ENCODE measurements at places on chromosomes 6 and 20.

GRCh38 chr20:35319871-35320197 lies 27.6 kb upstream of the FAM83C start:
- DNase-seq = no peak

GRCh38 chr6:108895571-108895970 lies 47.3 kb downstream of the ARMC2 start:
- no peak for DNase-seq

DNA sequence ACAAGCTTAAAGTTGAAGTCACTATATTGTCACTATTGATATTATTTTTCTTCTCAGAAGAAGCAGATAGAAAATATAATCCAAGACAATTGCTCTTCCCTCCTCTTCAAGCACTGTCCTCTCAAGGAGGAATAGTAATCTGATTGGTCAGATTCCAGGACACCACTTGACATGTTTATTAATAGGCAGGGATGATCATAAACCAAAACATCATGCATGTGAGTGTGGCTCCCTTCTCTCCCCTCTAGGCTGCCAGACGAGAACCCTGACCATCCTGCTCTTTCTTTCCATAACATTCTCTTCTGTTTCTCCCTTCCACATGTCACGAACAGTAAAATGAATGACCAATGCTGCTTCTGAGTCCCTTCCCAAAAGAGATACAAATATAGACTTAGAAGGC lies 7.5 kb downstream of the ATG5 start:
- DNase-seq = no peak

DNA sequence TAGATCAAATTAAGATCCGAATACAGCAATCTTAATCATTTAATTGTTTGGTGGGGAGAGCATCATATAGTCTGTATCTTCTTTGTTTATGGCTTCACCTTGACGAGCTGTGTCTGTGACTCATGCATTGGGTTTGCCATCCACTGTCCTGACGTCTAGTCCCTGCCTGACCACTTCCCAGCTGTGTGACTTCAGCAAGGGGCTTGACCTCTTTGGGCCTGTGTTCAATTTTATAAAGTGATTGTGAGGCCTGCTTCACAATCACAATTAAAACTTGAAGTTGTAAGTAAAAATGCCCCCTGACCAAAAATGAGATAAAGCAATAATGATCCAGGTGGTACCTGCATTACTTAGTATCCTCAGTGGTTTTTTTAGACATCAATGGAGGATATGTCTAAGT lies 209.2 kb downstream of the ZNF217 start:
- DNase-seq = no peak

DNA sequence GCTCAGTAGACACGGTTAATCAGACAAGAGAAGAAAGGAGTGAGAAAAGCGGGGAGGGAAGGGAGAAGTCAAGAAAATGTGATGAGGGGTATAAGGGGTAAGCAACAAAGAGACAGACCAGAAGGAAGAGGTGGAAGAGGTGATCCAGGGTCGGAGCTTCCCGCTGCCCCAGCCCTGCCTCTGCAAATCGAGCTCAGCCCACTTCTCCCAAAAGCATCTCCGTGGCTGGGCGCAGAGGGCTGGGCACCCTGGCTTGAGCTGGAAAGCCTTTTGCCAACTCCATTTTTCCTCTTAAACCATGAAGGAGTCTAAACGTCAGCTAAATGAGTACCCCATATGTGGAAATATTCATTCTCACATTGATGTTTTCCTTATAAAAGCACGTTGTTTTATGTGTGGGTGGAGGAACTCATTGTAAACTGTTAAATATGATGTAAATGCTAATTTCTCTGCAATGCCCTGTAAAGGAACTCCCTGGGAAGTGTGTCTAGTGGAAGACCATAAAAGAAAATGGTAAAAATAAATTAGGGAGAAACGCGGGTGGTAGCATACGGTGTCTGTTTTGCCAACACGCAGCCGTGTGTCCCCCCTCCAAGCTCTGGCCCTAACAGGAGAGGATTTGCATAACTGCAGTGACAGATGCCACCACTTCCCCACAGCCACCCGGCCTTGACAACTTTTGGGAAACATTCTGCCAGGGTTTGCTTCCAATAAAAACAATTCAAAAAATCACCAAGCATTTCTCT lies 55.2 kb upstream of the MAFB start:
- DNase-seq = no peak

- no peak for DNase-seq
These were observed 597.5 kb upstream of the JAG1 start for GRCh38 chr20:11271319-11271718.

DNA sequence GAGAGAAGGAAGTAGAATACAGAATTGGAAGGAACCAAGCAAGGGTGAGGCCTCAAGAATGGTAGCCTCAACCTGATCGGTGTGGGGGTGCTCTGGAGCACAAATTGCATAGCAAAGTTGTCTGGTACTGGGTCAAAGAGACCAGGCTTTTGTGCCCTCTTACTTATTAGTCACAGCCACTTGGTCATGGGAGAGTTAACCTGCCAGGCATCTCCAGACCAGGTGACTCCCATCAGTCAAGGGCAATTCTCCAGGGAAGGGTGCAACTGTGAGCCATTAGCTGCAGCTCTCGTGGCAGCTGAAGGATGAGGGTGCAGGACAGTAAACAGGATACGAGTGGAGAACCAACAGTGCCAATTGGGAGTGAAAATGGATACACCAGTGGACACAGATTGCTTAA lies 47.7 kb upstream of the PLCB4 start:
- no peak for DNase-seq

- no peak for DNase-seq
These were observed 94.2 kb upstream of the MYL9 start for GRCh38 chr20:36447101-36447500.

- DNase-seq = no peak
These were observed 16.0 kb downstream of the DOP1A start for GRCh38 chr6:83083476-83083875.

DNA sequence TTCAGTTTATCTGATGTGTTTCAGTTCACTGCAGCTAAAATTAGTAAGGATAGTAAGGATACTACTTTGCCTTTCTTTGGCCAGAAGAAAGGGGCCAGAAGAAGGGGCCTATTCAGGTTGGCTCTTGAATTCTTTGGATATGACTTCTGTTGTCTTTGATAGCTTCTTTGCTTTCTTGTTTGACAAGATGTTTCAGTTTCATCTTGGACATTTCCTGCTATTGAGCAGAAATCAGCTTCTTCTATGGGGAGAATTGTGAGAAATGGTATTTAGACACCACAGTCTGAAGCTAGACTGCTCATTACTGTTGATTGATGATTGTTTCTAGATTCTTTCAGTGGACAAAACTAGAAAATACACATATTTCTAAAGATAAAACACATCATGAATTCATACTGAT lies 23.2 kb downstream of the L3MBTL3 start:
- DNase-seq = no peak

- no peak for DNase-seq
These were observed 32.9 kb upstream of the ID1 start for GRCh38 chr20:31572042-31572700.

- no peak for DNase-seq
These were observed 99.3 kb upstream of the BEND3 start for GRCh38 chr6:107214655-107215054.

DNA sequence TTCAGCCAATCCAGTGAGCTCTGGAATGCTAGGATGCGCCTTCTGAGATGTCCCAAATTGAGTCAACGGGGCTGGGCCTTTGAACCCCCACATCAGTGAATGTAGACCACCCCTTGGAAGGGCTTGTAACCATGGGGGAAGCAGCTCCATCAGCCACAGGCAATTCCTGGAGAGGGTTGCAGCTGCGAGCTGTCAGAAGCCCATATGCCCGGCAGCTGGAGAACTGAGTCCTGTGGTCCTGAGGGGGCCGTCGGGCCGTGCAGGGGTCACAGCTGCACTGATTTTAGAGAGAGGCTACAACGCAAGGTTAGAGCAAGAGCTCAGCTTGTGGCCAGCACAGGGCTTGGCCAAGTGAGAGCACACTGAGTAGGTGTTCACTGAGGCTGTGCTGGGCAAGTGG lies 121.3 kb downstream of the TOX2 start:
- peak; percentile 15 for DNase-seq

DNA sequence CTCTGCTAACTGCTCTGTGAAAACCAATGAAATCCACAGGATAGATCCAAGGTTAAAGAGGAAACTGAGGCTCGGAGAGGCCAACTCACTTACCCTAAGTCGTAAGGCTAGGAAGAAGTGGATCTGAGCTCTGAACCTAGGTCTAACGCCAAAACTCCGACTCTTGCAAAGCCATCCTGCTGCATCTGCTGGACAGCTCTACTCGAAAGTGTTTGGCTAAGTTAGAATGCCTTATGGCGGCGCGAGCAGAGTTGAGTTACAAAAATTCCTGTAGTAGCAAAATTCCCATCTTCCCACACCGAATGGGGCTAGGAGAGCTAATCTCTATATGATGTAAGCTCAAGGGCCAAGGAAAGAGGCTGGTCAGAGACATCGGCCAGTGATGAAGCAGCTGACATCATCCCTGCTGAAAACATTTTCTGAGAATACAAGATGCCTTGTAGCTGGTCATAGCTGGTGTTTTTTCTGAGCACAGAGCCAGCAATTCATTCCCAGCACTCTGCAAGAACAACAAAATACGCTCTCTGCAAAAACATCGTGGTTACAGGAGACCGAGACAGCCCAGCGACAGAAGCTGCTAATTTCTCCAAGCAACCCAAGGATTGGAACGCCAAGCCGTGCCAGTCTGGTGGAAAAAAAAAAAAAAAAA lies 1.8 kb downstream of the SPATA2 start:
- DNase-seq = no peak

- DNase-seq = no peak
These were observed 1.1 kb downstream of the TCP1 start for GRCh38 chr6:159788276-159788675.

DNA sequence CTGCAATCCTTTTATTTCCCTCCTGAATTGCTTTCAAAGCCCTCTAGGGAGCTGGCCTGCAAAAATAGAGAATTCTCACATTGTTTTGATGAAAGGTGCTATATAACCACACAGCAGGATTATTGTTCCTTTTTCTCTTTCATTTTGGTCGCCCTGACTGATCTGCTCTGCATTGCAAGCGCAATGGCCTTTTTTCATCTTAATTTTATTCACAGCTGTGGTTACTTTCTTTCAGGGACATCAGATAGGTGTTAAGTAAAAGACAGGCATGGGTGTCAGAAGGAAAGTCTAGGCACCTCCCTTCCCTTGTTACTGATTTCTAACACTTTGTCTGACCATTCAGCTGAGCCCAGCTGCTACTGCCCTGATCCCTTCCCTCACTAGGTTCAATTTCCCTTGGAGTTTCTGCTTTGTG lies 850.5 kb upstream of the MAP3K7 start:
- DNase-seq = no peak

DNA sequence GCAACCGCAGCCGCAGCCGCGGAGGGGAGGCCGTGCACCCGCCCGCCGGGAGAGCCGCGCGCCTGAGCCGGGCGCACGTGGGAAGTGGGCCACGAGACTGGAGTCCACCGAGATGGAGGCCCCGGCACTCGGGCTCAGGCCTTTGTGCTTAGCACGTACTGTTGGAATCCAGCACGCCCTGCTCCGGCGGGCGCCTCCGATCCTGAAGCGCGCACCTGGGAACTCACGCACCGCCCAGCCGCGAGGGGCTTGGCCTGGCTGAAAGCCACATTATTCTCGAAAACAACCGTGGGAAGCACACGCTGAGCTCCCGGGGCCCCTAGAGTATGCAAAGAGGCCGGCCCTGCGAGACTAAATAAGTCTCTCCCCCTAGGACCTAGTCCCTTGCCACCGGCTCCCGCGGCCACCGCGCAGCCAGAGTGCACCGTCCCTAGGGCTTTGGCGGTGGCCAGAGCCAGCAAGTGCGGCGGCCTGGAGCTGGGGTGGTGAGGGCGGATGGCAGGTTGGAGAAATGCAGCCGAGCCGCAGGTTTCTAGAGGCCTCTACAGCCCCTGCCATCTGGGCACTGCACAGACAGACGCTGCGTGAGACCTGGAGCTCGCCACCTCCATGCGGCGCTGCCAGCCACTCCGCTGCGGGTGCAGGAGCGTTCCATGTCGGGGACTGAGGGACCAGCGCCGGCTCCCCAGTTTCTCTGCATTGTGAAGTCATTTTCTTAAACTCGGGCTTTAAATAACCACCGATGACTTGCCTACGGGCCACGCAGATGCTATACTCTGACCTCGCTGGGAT lies 42.0 kb upstream of the LY86 start:
- peak; percentile 71 for DNase-seq

DNA sequence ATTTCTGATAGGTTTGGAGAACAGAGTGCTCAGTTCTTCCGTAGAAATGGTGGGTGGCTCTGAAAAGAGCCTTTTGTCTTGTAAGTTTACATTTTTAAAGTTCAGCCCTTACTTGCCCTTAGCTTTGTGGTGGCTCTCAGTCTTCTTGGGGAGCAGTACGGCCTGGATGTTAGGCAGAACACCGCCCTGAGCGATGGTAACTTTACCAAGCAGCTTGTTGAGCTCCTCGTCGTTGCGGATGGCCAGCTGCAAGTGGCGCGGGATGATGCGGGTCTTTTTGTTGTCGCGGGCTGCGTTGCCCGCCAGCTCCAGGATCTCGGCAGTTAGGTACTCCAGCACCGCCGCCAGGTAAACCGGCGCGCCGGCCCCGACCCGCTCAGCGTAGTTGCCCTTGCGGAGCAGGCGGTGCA lies 19.5 kb downstream of the OR2B2 start:
- no peak for DNase-seq

Data from sciatic nerve (tissue), 2 donors.